Testis (tissue), 5 donors: ENCODE measurements at places on chromosomes 11 and 22. TPM values are rescaled to one million over a fixed set of nuclear protein-coding genes. Genes with fewer than 3 reads are reported as not detected.

Gene FADS1
- total RNA-seq = 39.8 TPM

Gene GSTT2B
- 7.9 TPM for total RNA-seq

Gene KRTAP5-1
- not detected for total RNA-seq

Gene RTN4R
- 6.1 TPM for total RNA-seq

DNA sequence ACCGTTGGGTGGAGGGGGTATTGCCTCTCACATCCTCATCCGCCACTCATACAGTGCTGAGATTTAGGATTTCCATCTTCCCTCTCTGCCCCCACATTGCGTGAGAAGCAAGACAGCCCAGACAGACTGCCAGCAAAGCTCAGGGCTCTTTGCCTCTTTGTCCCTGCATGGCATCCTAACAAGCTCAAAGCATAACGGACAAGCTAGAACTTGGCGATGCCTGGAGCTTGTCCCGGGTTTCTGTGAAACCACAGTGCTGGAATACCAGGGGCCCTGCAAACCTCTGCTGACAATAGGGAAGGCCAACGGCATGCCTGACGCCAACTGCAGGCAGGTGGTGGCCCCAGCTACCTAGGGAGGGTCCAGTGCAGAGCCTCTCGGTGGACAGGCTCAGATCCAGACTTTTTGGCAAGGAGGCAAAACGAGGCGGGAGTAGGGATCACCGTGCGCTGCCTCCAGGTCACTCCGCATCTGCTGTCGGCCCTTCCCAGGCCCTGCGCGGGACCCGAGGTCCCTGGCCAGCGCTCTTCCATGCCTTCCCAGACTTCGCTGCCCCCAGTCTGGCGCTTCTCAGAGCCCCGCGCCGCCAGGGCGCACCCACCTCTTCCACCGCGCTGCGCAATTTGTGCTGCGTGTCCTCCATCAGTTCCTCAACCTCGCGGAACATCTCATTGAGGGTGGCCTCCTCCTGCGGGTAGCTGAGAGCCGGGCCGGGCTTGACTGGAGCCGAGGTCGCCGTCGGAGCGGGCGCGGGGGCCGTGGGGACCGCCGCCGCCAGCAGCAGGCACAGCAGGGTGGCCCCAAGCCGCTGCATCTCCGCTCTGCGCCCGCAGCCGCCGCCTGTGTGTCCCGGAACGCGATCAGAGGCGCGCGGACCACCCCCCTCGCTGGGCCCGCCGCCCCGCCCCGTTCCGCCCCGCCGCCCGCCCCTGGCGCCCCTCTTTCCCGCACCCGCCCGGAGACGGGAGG lies at the start of gene DKK3:
Gene DKK3 (minus strand): TSS at position 858 of the 969 bp plus-strand sequence. CDS start 44 bp downstream, at position 814.
- no peaks in the 10 kb centered on the region for H3K36me3 ChIP-seq
- H3K4me3 ChIP-seq = peak within 1 kb of the TSS; percentile 65
- peak within 1 kb of the TSS; percentile 13 for H3K27ac ChIP-seq
- peaks cover 9% of the 10 kb centered on the region for H3K4me1 ChIP-seq
- peak; percentile 26 for DNase-seq

- H3K4me1 ChIP-seq = peaks cover 6% of the 10 kb centered on the region
- no peak overlapping the region for H3K4me3 ChIP-seq
These were observed 14.1 kb upstream of the IL2RB start for GRCh38 chr22:37163575-37164504.

DNA sequence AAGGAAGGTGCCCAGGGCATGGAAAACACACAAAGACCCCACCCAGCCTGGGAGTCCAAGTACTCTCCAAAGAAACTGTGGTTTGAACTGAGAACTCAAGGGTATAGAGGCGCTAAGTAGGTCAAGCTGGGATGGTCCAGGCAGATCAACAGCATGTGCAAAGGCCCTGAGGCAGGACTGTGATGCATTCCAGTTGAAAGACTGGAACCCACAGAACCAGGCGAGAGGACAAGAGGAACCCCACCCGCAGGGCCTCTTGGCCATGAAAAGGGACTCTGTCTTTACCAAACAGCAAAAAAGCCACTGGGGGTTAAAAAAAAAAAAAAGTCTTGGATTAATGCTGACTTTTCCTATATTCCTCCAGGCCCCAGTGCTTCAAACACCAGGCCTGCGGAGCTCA lies 14.3 kb downstream of the CARD10 start:
- no peaks in the 10 kb centered on the region for H3K27me3 ChIP-seq
- no peak overlapping the region for H3K27ac ChIP-seq
- no peak for DNase-seq
- H3K4me3 ChIP-seq = no peak overlapping the region

GRCh38 chr11:20056109-20056949 lies 103.9 kb downstream of the DBX1 start:
- H3K4me3 ChIP-seq = no peak overlapping the region
- H3K27me3 ChIP-seq = no peaks in the 10 kb centered on the region
- no peak overlapping the region for H3K27ac ChIP-seq
